ENCODE measurements at places on chromosomes 3 and 15.
A peak's percentile ranks its signal among the peaks of the same experiment; 100 is the strongest.

DNA sequence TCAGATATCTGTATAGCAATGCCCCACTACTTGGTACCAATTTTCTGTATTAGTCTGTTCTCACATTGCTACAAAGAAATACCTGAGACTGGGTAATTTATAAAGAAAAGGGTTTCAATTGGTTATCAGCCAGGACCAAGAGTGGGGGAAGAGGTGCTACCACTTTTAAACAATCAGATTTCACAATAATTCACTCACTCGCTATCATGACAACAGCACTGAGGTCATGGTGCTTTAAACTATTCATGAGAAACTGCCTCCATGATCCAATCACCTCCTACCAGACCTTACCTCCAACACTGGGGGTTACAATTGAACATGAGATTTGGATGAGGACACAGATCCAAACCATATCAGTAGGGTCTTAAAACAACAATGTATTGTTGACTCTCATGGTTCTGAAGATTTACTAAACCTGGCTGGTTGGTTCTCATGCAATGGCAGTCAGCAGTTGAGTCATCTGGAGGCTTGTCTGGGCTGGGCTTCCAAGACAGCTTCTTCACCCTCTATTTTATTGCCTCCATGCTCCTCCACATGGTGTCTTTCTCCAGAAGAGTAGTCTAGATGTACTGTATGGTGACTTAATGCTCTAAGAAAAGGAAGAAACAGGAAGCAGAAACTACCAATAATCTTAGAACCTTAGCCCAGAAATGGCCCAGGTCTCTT is 21.2 kb upstream of the TM4SF4 start:
- no peak overlapping the region for H3K4me3 ChIP-seq
- H3K4me1 ChIP-seq, result peaks cover 3% of the 10 kb centered on the region
- no peak overlapping the region for H3K27ac ChIP-seq

- H3K4me3 ChIP-seq, result no peak overlapping the region
- no peak for DNase-seq
- H3K4me1 ChIP-seq, result no peaks in the 10 kb centered on the region
- H3K27me3 ChIP-seq, result peaks cover 4% of the 10 kb centered on the region
Observed at GRCh38 chr3:141853081-141853601, 23.3 kb upstream of the ATP1B3 start.

DNA sequence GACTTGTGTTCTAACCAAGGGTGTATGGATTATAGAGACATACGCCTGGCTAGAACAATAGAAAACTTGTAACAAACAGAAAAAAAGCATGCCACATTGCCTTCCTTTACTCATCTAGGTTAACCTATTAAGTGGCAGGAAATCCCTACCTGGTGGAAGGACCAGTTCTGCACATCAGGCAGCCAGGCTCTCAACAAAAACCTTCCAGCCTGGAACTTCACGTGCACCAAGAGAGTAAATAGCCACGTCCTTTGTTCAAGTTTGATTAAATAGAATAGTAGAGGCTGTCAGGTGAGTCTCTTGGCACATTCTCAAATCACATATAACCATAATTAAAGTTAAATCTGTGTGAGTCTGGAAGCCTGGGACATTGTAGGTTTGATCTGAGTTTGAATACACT is 85.0 kb upstream of the DPH6 start:
- no peak overlapping the region for H3K27ac ChIP-seq
- no peaks in the 10 kb centered on the region for H3K36me3 ChIP-seq
- DNase-seq, result no peak
- no peak overlapping the region for H3K4me3 ChIP-seq
- H3K4me1 ChIP-seq, result peaks cover 27% of the 10 kb centered on the region

- H3K4me3 ChIP-seq, result no peak overlapping the region
- H3K36me3 ChIP-seq, result no peaks in the 10 kb centered on the region
- H3K27ac ChIP-seq, result no peak overlapping the region
Observed at GRCh38 chr15:36156879-36157427, 422.5 kb upstream of the CDIN1 start.

DNA sequence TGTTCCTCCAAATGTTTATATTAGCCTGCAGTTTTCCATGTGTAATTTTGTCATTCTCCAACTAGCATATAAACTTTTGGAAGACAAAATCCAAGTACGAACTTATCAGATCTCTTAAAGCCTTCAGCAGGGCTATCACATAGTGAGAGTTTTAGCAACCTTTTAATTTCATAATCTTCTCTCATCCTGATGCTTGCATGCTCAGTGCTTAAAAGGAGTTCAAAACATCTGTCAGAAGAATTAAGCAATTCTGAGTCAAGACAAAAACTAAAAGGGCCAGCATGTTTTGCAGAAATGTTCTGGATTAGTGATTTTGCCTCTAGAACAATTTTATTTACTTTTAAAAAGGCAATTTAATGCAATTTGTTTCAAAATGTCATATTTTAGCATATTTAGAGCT is 73.4 kb upstream of the SLC2A2 start:
- no peak overlapping the region for H3K4me3 ChIP-seq
- H3K36me3 ChIP-seq, result peaks cover 7% of the 10 kb centered on the region
- DNase-seq, result no peak
- no peak overlapping the region for H3K27ac ChIP-seq

- no peaks in the 10 kb centered on the region for H3K4me1 ChIP-seq
- H3K36me3 ChIP-seq, result peaks cover 10% of the 10 kb centered on the region
- H3K4me3 ChIP-seq, result no peak overlapping the region
- DNase-seq, result no peak
- H3K27me3 ChIP-seq, result no peaks in the 10 kb centered on the region
Observed at GRCh38 chr15:92693691-92694331, 38.2 kb upstream of the FAM174B start.

GRCh38 chr3:183178833-183179549 is 16.5 kb upstream of the LAMP3 start:
- no peak overlapping the region for H3K27ac ChIP-seq
- peaks cover 60% of the 10 kb centered on the region for H3K27me3 ChIP-seq
- peak; percentile 46 for DNase-seq
- H3K4me1 ChIP-seq, result peaks cover 3% of the 10 kb centered on the region
- H3K36me3 ChIP-seq, result no peaks in the 10 kb centered on the region

GRCh38 chr3:148329481-148330235 is 368.0 kb upstream of the AGTR1 start:
- no peaks in the 10 kb centered on the region for H3K36me3 ChIP-seq
- H3K4me1 ChIP-seq, result peaks cover 20% of the 10 kb centered on the region
- no peaks in the 10 kb centered on the region for H3K27me3 ChIP-seq
- no peak overlapping the region for H3K27ac ChIP-seq
- H3K4me3 ChIP-seq, result no peak overlapping the region
- no peak for DNase-seq

GRCh38 chr3:183317886-183318865 is 65.1 kb downstream of the B3GNT5 start:
- peak overlapping the region; percentile 47 for H3K27ac ChIP-seq
- peaks cover 2% of the 10 kb centered on the region for H3K27me3 ChIP-seq
- H3K36me3 ChIP-seq, result no peaks in the 10 kb centered on the region
- no peak overlapping the region for H3K4me3 ChIP-seq
- DNase-seq, result no peak

GRCh38 chr15:97234851-97235610 is 725.5 kb upstream of the ARRDC4 start:
- H3K4me1 ChIP-seq, result peaks cover 2% of the 10 kb centered on the region
- no peak overlapping the region for H3K4me3 ChIP-seq
- H3K27me3 ChIP-seq, result peaks cover 58% of the 10 kb centered on the region
- H3K36me3 ChIP-seq, result no peaks in the 10 kb centered on the region

- DNase-seq, result no peak
- H3K4me1 ChIP-seq, result no peaks in the 10 kb centered on the region
- no peak overlapping the region for H3K27ac ChIP-seq
- no peaks in the 10 kb centered on the region for H3K27me3 ChIP-seq
- no peak overlapping the region for H3K4me3 ChIP-seq
- peaks cover 30% of the 10 kb centered on the region for H3K36me3 ChIP-seq
Observed at GRCh38 chr3:12501360-12502020, 17.2 kb downstream of the TSEN2 start.

GRCh38 chr3:110521019-110521418 is 550.6 kb upstream of the NECTIN3 start:
- no peak overlapping the region for H3K4me3 ChIP-seq
- H3K27me3 ChIP-seq, result no peaks in the 10 kb centered on the region
- no peaks in the 10 kb centered on the region for H3K4me1 ChIP-seq
- no peaks in the 10 kb centered on the region for H3K36me3 ChIP-seq
- no peak for DNase-seq

GRCh38 chr3:65833761-65834505 is 204.8 kb downstream of the MAGI1 start:
- H3K4me3 ChIP-seq, result no peak overlapping the region
- no peak overlapping the region for H3K27ac ChIP-seq
- no peak for DNase-seq
- peaks cover 56% of the 10 kb centered on the region for H3K4me1 ChIP-seq
- no peaks in the 10 kb centered on the region for H3K27me3 ChIP-seq

Measured in progenitor cell of endocrine pancreas (in vitro differentiated cells).